ENCODE measurements at places on chromosomes 6 and 20.

DNA sequence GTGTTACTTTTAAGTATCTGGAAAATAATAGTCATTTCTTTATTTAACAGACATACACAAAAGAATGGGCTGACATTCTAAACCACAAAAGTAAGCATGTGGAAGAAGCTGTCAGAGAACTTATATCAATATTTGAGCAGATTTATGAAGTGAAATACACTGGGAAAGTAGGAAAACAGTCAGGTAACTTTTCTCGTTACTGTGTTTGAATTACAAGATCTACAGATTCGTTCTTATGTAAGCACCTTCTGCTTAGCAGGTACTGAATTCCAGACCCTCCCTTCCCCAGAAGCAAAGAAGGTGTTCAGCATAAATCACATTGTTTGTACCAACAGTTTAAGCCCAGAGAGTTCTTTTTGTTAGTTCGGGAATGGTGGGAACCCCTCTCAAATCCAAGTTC lies 88.0 kb downstream of the DNAH8 start:
- H3K36me3 ChIP-seq: no peaks in the 10 kb centered on the region
- H3K4me3 ChIP-seq: no peak overlapping the region
- H3K27me3 ChIP-seq: no peaks in the 10 kb centered on the region
- no peak overlapping the region for H3K27ac ChIP-seq
- DNase-seq: no peak

DNA sequence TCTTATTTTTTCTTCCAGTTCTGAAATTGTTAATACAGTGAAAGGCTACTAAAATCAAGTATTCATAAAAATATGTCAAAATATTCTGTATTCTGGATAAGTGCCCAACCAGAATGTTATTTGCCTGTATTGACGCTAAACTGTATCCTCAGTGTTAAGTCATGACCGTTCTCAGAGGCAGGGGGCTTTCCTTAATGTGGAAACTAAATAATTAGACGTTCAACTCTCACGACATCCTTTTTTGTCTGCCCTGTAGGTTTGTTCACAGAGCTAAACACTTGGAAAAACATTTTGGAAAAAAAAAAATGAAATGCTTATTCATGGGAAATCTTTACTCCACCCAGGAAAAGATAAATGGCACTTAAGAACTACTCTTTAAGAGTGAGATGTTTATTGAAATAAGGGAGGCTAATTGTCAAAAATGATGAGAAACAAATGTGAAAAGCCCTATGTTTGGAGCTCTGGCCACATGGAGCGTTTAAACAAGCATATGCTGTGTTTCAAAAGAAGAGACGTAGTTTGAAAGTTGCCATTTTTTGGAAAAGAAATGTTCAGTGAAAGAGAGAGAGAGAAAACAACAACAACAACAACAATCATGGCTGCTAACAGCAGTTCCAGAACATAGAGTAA lies 453.1 kb upstream of the MARCKS start:
- no peaks in the 10 kb centered on the region for H3K27me3 ChIP-seq
- H3K4me1 ChIP-seq: no peaks in the 10 kb centered on the region
- DNase-seq: no peak
- H3K36me3 ChIP-seq: no peaks in the 10 kb centered on the region
- no peak overlapping the region for H3K4me3 ChIP-seq

- H3K4me1 ChIP-seq: no peaks in the 10 kb centered on the region
- H3K4me3 ChIP-seq: no peak overlapping the region
- H3K27ac ChIP-seq: no peak overlapping the region
- no peaks in the 10 kb centered on the region for H3K36me3 ChIP-seq
- H3K27me3 ChIP-seq: no peaks in the 10 kb centered on the region
- no peak for DNase-seq
Observed at GRCh38 chr20:60271597-60271996, 313.4 kb downstream of the CDH26 start.

- H3K27me3 ChIP-seq: no peaks in the 10 kb centered on the region
- no peaks in the 10 kb centered on the region for H3K36me3 ChIP-seq
- peaks cover 9% of the 10 kb centered on the region for H3K4me1 ChIP-seq
- H3K4me3 ChIP-seq: peak overlapping the region; percentile 13
- no peak for DNase-seq
Observed at GRCh38 chr6:81808851-81809570, 56.5 kb upstream of the TENT5A start.

DNA sequence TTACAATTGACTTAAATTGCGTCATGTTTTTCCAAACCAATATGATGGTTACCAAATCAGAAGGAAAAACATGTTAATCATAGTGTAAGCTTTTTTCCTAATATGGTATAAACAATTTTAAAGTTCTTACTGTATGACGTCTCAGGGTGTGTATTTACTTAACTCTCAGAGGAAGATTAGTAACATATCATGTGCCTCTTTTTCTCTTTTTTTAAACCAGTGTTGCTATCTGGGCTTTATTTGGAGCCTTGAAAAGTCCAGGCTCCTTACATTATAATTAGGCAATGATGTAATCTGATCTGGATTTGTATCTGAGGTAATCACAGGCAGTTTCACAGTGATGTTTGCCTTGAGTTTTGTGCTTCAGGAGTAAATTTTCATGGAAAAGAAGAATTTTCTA lies 20.4 kb upstream of the RAB23 start:
- H3K27me3 ChIP-seq: no peaks in the 10 kb centered on the region
- H3K36me3 ChIP-seq: no peaks in the 10 kb centered on the region
- no peak overlapping the region for H3K4me3 ChIP-seq
- no peak for DNase-seq
- no peaks in the 10 kb centered on the region for H3K4me1 ChIP-seq

GRCh38 chr6:113632220-113632864 lies 224.8 kb upstream of the MARCKS start:
- DNase-seq: no peak
- peak overlapping the region; percentile 62 for H3K27ac ChIP-seq
- peaks cover 2% of the 10 kb centered on the region for H3K4me1 ChIP-seq
- no peaks in the 10 kb centered on the region for H3K36me3 ChIP-seq
- no peaks in the 10 kb centered on the region for H3K27me3 ChIP-seq

- H3K36me3 ChIP-seq: peaks cover 4% of the 10 kb centered on the region
- no peaks in the 10 kb centered on the region for H3K27me3 ChIP-seq
- H3K27ac ChIP-seq: no peak overlapping the region
- H3K4me3 ChIP-seq: no peak overlapping the region
Observed at GRCh38 chr6:159806021-159806458, 6.0 kb downstream of the PNLDC1 start.

DNA sequence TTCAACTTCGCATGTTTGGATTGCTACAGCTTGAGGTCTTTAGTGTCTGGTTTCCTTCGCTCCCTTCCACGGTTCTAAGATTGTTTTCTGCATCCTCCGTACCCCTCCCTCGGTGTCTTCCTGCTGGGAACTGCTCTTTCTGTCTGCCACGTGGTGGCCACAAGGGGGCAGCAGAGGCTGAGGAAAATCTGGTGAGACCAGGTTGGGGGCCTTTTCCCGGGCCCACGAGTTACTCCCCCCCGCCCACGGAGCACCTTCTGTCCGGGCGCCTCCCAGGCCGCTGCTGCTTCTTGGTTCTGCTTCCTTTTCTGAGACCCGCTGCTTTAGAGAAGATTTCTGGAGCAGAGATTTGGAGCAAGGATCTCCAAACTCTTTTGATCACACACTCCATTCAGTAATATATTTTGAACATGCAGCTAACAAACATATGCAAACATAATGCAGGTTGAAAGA lies 21.1 kb upstream of the NOTCH4 start:
- H3K4me3 ChIP-seq: peak overlapping the region; percentile 16
- peak; percentile 91 for DNase-seq
- no peaks in the 10 kb centered on the region for H3K36me3 ChIP-seq
- H3K27me3 ChIP-seq: no peaks in the 10 kb centered on the region

GRCh38 chr6:50962213-50962759 lies 143.6 kb downstream of the TFAP2B start:
- DNase-seq: no peak
- no peaks in the 10 kb centered on the region for H3K4me1 ChIP-seq
- H3K36me3 ChIP-seq: no peaks in the 10 kb centered on the region
- H3K4me3 ChIP-seq: no peak overlapping the region

GRCh38 chr6:74491844-74492374 lies 713.9 kb downstream of the COL12A1 start:
- no peak overlapping the region for H3K4me3 ChIP-seq
- H3K36me3 ChIP-seq: no peaks in the 10 kb centered on the region
- H3K27me3 ChIP-seq: no peaks in the 10 kb centered on the region

DNA sequence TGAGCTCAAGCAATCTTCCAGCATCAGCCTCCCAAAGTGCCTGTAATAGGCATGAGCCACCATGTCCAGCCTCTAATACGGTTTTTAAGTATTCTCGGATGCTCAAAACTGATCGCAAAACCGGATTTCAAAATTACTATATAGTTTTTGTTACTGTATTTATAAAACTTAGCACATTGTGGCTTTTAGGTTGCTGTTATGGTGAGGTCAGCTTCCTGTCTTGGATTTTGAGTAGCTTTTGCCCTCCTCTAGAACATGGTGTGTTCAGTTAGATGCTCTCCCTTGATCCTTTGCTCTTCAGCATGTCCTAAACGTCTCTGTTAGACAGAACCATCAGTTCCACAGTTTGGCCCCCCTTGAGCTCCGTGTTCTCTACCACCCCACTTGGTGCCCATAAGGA lies 96.2 kb downstream of the RPP40 start:
- H3K4me3 ChIP-seq: no peak overlapping the region
- no peak for DNase-seq
- no peak overlapping the region for H3K27ac ChIP-seq
- H3K36me3 ChIP-seq: no peaks in the 10 kb centered on the region
- H3K4me1 ChIP-seq: no peaks in the 10 kb centered on the region

DNA sequence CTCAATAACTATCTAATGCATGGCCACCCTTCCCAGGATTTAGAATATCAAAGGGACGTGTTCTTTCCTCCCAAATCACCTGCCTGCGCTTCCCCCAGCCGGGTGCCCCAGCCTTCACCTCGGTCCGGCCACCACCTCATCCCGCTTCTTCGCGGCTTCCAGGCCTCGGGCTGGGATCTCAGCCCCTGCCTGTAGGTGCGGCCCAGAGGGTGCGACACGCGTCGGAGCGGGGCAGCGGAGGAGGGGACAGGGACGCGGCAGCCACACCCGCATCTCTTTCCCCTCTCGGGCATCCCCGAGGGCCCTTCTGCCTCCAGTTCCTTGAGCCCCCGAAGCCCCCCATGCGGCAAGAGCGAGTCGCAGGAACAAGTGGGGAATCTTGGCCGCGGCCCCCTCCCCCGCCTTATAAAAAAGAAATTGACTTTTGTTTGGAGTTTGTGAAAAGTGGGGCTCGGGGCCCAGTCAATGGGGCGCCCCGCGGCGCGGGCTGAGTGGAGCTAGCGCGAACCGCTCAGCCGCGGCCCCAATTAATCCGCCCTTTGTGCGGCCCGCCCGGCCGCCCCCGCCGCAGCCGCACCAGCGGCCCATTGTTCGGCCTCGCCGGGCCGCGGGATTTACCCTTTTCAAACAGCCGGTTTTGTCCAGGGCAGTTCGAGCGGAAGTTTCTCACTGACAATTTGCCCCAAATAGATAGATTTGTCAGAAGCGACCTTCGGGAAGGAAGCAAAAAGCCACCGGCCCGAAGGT lies 8.4 kb upstream of the NR2E1 start:
- H3K27ac ChIP-seq: no peak overlapping the region
- H3K4me3 ChIP-seq: peak overlapping the region; percentile 12
- H3K27me3 ChIP-seq: peaks cover 100% of the 10 kb centered on the region
- H3K4me1 ChIP-seq: peaks cover 12% of the 10 kb centered on the region

GRCh38 chr20:15185913-15186312 lies 848.5 kb upstream of the FLRT3 start:
- H3K4me1 ChIP-seq: no peaks in the 10 kb centered on the region
- H3K4me3 ChIP-seq: no peak overlapping the region
- no peaks in the 10 kb centered on the region for H3K36me3 ChIP-seq
- no peak for DNase-seq
- no peaks in the 10 kb centered on the region for H3K27me3 ChIP-seq

DNA sequence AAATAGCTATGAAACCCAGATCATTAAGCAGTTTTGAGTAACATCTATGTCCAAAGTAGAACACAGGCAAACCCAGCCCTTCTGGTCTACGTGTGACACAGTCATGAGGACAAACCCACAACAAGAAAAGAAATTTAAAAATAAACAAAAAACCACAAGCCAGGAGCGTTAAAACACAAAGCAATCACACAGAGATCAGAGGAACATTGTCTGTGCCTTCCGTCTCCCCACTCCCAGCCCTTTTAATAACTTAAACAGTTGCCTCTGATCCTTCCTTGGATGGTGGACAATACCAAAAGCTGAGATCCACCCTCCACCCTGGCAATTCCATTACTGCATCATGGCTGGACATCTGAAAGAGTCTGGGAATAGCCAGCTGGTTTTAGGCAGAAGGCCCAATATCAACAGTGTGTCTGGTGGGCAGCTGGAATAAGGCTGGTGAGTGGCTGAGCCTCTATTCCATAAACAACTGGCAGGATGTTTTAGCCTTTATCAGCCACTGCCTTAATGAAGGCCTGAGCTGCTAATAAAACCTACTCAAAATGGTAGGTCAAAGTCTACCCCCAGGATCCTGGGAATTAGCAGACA lies 15.7 kb upstream of the LAMA4 start:
- no peak for DNase-seq
- H3K27ac ChIP-seq: peak overlapping the region; percentile 7
- H3K4me1 ChIP-seq: peaks cover 18% of the 10 kb centered on the region
- H3K4me3 ChIP-seq: no peak overlapping the region

- no peak overlapping the region for H3K4me3 ChIP-seq
- H3K27ac ChIP-seq: peak overlapping the region; percentile 46
- H3K27me3 ChIP-seq: no peaks in the 10 kb centered on the region
- H3K4me1 ChIP-seq: no peaks in the 10 kb centered on the region
Observed at GRCh38 chr6:139240161-139241010, 51.4 kb downstream of the TXLNB start.

GRCh38 chr6:79600812-79601609 lies 30.1 kb upstream of the SH3BGRL2 start:
- no peaks in the 10 kb centered on the region for H3K4me1 ChIP-seq
- H3K36me3 ChIP-seq: no peaks in the 10 kb centered on the region
- H3K27ac ChIP-seq: no peak overlapping the region
- no peak overlapping the region for H3K4me3 ChIP-seq
- no peaks in the 10 kb centered on the region for H3K27me3 ChIP-seq

- no peak for DNase-seq
- H3K27me3 ChIP-seq: no peaks in the 10 kb centered on the region
- peaks cover 57% of the 10 kb centered on the region for H3K4me1 ChIP-seq
Observed at GRCh38 chr6:75424618-75425548, 68.7 kb downstream of the FILIP1 start.

DNA sequence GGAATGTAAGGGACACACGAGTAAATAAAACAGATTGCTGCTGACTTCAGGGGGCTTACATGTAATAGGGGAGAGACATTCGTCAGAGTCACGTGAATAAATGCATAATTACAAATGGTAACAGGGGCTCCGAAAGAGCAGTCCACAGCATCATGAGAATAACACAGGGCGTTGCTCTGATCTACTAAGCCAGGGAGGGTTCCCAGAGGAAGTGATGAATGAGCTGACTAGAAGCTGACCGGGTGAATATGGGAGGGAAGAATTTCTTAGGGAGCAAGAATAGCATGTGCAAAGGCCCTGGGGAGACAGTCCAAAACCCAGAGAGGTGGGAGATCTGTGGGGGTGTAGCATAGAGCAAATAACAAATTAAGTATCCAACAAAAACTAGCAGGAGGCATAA lies 2.4 kb downstream of the BPI start:
- no peak overlapping the region for H3K4me3 ChIP-seq
- no peak overlapping the region for H3K27ac ChIP-seq
- H3K4me1 ChIP-seq: no peaks in the 10 kb centered on the region
- no peaks in the 10 kb centered on the region for H3K36me3 ChIP-seq
